ENCODE measurements at places on chromosomes 1 and 21. TPM values are rescaled to one million over a fixed set of nuclear protein-coding genes. Genes with fewer than 3 reads are reported as not detected.

GRCh38 chr1:181043025-181043888 is 9.5 kb downstream of the MR1 start:
- no peak for DNase-seq

Gene PAQR6
- total RNA-seq = 12.5 TPM

DNA sequence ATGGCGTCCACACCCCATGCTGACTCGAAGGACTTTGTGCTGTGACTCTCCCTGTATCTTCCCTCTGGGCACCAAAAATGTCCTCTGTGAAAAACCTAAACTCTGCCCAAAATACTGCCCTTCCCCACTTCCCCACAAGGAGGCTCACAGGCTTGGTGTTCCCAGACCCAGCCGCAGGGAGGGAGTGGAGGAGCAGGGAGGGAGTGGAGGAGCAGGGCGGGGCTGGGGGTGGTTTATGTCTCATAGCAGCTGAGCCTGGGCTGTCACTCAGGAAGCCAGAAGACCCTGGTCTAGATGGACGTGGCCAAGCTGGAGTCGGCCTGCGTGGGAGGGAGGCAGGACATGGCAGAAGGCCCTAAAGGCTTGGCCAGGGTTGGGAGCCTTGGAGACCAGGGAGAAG is 461.7 kb downstream of the PTPRU start:
- DNase-seq = no peak

DNA sequence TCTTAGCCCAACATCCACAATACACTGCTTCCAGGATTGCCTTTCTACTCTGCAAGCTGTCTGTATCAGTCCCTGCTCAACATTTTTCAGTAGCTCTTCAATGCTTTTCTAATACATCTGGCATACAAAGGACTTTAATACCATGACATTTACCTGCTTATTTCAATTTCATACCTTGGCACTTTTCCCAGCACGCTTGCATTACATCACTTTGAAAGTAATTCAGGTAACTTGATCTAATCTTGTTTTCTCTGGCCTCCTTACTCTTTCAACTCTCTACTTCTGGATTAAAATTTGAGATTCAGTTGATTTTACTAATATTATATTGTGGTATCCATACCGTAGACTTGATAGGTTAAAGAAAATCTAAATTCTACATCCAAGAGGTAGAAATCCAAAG is 103.0 kb downstream of the PTGS2 start:
- DNase-seq = no peak

Gene SEC16B
- total RNA-seq = 0.76 TPM

Data from osteocyte (in vitro differentiated cells).